NCI-H226 (cell line): ENCODE measurements at places on chromosomes 12 and 14.

DNA sequence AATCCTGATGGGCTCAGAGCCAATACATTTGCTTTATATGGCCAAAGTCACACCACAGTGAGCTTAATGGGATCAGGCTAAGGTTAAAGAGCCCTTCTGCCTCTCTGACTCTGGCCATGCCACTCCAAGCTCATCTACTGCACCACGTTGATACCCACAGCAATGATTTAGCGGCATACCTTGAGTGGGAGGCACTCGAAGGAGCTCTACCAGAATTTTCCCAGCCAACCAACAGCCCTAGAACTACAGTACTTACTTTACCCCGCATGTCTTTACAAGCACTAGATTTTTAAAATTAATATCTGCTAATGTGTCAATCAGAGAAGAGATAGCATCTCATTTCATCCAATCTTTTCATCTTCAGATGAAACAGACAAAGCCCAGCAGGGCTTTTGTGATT is 300.5 kb downstream of the GRIN2B start:
- no peak for DNase-seq

DNA sequence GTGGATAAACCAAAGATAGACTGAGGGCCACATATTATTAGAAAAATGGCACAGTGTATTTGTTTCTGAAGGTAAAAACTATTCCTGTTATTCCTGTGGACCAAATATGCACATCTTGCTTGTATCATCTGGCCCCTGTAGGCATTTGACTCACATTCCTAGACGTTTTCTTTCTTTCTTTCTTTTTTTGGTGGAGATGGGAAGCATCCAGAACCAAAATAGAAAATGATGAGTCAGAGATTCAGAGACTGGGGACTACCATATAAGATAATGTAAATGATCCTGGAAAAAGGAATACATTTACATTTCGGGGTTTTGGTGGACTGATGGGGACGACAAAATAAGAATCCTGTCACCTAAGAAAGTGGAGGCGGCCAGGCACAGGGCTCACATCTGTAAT is 24.2 kb downstream of the TRIM9 start:
- DNase-seq: no peak

DNA sequence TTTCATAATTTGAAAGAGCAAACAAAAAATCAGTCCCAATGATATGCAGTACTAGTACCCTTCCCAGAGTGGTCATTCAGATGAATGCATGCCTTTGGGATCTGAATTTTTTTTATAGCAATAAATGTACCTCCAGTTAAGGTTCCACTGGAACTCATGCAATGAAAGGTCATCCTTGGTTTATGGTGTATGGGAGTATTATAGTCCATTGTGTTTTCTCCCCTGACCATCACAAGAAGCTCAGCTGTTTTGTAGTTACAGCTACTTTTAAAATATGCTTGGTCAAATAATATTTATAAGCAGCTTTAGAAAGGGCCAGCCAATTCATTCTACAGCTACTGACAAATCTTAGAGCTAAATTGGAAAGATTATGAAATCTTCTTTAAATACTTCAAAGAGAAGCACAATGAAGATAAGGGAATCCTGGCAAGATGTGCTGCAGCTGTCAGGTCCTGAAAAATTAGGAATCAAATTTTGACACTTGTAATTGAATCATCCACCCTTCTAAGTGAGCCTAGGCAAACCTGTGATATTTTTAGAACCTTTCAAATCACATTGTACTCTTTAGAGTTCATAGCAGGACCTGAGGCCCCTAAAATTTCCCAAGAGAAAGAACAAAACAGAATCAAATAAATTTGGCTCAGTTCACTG is 46.5 kb downstream of the IFT81 start:
- DNase-seq: no peak

DNA sequence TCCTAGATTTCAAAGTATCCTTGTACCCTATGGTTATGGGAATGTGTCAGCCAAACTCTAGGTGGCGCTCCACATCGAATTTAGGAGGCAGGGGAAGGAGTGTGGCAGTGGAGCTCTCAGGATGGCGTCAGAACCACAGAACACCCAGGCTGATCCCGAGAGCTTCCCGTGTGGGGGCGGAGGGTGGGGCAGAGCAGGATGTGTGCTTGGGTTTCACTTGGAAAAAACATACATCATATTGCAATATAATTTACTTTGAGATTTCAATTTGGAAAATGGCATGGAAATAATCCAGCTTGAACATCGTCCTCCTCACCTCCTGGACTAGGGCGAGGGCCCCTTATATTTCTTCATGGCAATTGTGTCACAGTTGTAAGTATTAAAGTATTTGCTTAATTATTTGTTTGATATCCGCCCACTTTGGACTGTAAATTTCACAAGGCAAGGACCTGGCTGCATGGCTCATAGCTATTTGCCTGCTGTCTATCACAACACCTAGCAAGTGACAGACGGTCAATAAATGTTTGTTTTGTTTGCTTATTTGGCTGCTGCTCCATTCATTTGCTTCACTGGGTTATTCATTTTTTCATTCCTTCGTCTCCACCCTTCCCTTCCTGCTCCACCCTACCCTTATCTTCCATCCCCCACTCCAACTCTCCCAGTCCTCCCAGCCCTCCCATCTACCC is 221.5 kb upstream of the HMGA2 start:
- DNase-seq: peak; percentile 93

GRCh38 chr12:129005416-129005815 is 152.1 kb downstream of the GLT1D1 start:
- no peak for DNase-seq

GRCh38 chr12:132490422-132491137 is 629 bp downstream of the FBRSL1 start:
- DNase-seq: no peak

GRCh38 chr12:94116191-94116590 is 32.2 kb upstream of the PLXNC1 start:
- no peak for DNase-seq

- DNase-seq: no peak
Measured at GRCh38 chr14:78605025-78605762, 435.0 kb downstream of the NRXN3 start.

DNA sequence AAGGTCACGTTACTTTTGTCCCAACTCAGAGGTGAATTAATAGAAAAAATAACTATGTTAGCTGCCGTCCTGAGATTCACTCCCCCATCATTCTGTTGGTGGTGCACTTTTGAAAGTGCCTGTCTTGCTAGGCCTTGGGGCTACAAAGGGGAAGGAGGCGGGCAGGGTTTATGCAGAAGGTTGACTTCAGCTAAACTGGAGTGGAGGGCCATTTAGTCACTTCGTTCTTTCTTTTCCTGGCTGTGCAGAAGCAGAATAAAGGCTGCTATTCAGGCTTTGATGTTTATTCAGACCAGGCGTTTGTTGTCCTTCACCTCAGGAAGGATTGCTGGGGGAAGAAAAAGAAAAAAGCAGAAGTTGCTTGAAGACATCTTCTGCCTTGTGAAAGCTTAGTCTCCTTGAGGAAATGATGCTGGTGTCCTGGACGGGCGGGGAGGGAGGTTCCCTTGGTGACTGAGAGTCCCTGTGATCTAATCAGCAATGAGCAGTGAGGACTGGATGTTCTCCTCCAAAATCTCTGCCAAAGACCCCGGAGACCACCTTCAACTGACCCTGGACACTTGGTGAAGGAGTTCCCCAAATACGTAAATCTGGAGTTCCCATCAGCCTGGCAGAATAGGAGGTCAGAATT is 4.0 kb downstream of the GLT1D1 start:
- no peak for DNase-seq

- DNase-seq: no peak
Measured at GRCh38 chr12:42767326-42767954, 177.9 kb upstream of the PRICKLE1 start.

DNA sequence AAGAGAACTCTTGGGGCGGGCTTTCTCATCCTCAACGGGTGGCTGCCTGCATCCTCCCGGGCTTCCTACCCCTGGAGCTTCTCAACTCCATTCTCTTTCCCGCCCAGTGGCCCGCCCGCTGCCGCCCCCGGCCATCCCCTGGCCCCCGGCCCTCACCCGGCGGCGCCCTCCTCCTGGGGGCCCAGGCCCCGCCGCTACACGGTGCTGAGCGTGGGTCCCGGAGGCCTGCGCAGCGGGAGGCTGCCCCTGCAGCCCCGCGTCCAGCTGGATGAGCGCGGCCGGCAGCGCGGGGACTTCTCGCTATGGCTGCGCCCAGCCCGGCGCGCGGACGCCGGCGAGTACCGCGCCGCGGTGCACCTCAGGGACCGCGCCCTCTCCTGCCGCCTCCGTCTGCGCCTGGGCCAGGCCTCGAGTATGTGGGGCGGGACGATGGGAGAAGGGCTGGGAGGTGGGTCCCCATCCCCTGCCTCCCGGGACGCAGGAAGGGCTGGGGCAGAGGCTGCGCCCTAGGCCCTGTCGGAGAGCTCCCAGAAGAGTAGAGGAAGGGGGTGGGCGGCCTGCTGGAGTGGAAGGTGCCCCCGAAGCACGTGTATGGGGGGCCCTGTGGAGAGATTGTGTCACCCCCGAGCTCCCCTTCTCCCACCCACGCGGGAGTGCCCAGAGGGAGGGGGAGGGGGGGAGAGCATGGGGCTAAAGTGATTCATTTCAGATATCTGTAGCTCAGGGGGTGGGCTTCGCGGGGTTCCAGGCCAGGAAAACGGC is 1.5 kb downstream of the LAG3 start:
- no peak for DNase-seq

- DNase-seq: no peak
Measured at GRCh38 chr12:121287267-121287954, 9.1 kb downstream of the CAMKK2 start.

GRCh38 chr12:105705765-105706164 is 375.3 kb downstream of the C12orf75 start:
- DNase-seq: no peak

DNA sequence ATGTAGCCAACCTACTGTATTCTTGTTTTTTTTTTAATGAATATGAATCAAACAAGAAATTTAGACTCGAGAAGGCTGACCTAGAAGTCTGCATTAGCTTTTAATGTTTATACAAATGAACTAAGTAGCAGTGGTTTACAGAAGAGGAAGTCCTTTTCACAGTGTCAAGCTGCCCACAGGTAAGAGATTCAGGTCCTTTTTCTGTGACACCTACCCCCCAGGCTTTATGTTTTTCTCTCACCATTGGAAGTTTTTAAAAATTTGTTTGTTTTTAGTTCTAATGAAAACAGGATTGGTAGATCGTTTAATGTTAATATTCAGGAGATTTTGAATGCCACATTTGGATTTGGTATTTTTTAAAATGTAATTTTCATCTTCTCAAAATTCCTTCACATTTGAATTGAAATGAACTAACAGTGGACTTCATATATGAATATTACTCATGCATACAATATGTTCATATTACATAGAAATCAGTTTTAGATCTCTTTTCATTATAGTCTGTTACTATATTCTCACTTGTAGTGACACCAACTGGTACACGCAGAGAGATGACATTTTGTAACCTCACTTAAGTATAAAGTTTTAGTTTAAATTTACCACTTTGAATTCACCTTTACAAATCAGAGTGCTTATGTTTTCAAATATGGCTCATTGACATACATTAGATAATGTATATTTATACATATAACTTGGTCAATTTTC is 29.7 kb downstream of the ATF7IP start:
- DNase-seq: no peak

DNA sequence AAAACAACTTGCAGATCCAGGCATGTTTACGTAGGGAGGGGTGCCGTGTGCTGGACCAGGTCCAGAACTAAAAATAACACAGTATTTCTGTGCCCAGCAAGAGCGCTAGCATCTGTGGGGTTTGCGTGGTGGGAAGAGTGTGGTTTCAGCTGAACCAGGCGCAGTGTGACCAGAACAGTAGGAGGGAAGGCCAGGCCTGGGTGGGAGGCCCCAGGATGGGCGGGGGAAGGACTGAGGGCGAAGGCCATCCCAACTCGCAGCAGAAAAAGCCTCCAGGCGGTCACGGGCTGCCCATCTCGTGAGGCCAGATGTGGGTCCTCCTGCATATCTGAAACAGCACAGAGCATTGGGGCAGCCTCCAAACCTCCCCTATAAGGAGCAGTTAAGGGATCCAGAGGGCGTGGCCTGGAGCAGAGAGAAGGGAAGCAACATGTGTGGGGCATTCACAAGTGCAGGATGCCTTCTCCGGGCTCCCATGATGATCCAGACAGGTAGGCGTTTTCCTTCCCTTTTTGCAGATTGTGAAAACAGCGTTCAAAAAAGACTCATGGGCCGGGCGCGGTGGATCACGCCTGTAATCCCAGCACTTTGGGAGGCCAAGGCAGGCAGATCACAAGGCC is 17.8 kb upstream of the CD9 start:
- DNase-seq: no peak

- DNase-seq: no peak
Measured at GRCh38 chr14:102419716-102420115, 57.0 kb downstream of the TECPR2 start.

DNA sequence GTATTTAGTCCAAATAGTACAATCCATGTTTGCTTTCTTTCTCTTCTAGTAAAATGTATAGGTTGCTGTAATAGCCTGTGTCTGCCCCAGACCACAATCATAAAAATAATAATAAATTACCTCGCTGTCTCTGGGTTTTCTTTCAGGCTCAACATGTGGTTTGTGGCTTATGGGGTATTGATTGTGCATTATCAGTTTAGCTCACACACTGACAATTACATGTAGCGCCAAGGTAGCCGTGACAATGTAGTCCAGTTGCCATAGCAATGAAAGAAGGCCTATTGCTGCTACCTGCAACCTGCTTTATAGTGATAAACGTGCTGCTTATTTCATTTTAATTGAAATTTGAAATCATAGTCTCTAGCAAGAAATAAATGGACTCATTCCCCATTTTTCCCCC is 1009.8 kb downstream of the NRXN3 start:
- DNase-seq: no peak

- DNase-seq: no peak
Measured at GRCh38 chr14:55731881-55732498, 152.0 kb downstream of the KTN1 start.

- DNase-seq: no peak
Measured at GRCh38 chr12:108789546-108789945, 58.2 kb upstream of the CORO1C start.

GRCh38 chr14:23057757-23058653 is 685 bp upstream of the CDH24 start:
- DNase-seq: peak; percentile 59

DNA sequence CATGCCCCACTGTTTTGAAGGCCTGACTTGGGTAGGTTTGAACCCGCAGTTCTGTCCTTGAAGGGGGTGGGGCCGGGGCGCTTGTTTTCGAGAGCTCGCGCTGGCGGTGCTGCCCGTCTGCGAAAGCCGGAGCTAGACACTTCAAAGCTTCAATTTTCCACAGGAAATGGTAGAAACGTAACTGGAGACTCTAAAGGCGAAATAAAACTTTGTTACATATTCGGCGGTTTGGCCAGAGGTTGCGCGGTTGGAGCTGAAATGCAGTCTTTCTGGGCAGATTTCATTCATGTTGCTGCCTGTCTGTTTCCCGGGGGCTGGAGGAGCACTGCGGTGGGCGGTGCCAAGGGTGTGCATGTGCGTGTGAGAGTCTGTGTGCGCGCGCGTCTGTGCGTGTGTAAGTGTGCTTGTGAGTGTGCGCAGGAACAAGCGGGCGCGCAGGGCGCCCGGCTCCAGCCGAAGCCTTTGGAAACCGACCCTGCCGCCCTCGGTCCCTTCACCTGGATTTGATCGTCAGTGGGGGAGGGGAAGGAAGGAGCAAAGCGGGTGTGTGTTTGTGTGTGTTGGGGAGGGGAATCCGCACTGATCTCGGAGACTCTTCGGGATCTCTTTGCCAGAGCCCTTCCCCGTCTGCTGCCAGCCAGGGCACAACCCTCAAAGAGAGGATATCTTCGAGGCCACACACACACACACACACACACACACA is 227.7 kb upstream of the CRY1 start:
- DNase-seq: no peak
